ENCODE measurements at places on chromosomes 7 and 10.

DNA sequence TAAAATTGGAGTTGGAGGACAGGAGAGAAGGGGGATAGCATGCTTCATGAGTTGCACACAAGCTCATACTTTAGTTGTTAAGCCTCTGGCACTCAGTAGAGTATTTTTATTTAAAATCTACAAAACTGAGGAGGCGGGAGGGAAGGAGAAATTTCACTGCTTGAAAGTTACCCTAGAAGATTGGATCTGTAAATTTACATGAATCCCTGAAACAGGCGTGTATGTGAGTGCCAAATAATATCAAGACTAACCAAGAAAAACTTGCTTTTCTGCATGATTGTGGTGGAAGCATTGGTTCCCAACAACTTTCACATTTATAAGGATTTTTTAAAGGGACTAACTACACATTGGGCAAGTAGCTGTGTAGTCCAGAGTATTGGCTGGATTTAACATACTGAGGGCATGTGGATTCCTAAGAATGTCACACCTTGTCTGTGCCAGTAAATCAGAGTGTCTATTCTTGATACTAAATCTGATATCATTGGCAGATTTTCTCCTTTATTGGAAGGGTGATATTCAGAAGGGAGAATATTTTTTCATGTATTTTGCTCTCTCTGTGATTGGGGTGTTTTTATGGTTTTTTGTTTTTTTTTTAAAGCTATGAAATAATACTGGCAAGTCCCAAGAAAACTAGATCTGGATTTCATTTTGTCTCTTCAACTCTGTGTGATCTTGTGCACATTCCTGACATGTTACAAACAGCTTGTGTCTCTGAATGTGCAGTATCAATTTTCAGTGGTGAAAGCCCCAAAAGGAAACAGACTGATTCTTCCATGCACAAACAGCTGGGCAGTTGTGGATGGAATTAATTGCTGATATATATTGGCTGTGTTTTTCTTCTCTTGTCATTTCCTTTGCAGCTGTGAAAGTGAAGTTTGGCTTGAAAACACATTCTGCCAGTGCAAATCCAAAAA, 67.2 kb downstream of the ADD3 start:
- DNase-seq: no peak

DNA sequence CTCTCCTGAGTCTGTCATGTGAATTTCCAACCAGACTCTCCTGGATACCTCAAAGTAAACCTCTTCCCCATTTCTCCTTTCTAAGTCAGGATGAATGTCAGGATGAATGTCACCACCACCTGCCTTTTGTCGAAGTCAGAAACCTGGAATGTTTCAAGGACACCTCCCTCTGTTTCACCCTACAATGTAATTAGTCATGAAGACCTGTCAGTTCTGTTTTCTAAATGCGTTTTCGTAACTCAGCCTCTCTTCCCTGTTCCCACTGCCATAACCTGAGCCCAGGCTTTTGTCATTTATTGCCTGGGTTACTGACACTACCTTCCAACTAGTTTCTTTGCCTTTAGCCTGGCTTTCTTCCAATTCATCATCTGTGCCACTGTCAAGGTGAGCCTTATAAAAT, 5.5 kb upstream of the STN1 start:
- no peak for DNase-seq

- DNase-seq: no peak
These were observed 88.2 kb upstream of the SEMA3C start for GRCh38 chr7:81007051-81007450.

GRCh38 chr7:49771427-49772176, 1.8 kb upstream of the VWC2 start:
- DNase-seq: no peak

DNA sequence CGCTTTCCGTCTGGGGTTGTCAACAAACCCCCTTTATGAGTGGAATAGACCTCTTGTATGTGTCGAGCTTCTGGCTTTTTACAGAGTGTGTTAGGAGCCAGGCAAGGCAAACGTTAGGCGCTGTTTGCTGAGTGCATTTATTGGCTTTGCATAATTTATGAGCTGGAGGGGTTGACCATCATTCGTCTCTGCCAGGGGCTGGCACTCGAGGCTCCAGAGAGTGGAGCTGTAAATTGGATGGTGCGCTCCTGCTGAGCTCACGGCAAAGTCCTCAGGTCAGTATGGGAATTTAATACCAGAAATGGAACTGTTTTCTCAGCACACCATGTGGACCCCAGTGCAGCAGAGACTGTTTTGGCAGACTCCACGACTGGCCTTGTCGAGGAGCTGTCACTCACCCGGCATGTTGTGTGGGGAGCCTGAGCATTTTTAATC, 699.4 kb upstream of the GALNT17 start:
- no peak for DNase-seq

DNA sequence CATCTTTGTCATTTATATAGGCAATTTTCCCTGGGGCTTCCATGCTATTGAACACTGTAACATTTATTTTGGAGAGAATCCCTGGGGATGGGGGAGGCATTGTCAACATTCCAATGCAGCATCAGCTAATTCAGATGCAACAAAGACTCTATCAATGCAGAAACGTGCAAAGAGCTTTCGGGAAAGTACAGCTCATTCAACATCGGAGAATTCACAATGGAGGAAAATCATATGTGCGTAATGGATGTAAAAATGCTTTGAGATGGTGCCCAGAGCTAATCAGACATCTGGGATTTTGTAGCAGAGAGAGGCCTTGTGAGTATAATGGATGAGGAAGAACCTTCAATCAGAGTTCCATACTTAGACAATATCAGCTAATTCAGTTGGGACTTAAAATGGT, 28.3 kb upstream of the FIS1 start:
- DNase-seq: no peak

GRCh38 chr7:32536016-32536415, 40.7 kb downstream of the AVL9 start:
- DNase-seq: no peak

DNA sequence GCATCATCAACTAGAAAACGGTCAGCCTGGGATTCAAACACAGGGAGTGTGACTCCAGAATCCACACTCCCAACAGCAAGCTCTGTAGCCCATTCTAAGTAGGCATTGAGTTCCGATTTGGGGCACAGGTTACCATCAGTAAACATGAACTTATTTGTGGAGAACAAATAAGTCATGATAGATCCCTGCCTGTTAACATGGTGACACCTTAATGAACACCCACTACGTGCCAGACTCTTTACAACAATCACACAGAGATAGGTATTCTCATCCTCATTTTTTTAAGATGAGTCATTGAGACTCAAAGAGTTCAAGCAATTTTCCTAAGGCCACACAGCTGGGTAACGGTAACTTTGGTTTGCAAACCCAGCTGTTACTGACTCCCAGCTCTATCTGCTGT, 91.5 kb downstream of the LYZL2 start:
- no peak for DNase-seq

DNA sequence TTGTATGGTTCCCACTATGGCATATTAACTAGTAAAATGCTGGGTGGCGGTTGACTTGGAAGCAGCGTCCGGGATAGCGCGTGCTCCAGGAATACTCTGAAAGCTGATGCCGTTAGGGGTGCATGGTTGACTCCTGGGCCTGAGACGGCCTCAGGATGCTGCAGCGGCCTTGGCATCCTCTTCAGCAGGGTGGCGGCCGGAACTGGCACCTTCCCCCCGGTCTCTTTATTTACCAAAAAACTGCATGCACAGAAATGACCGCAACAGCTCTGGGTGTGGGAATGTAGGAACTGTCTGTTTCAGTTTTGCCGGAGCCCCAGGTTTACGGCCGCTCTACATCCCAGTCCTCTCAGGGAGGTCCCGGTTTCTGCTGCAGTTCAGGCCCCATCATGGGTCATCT, 28.8 kb downstream of the PFKP start:
- no peak for DNase-seq

- no peak for DNase-seq
These were observed 46.4 kb downstream of the COL1A2 start for GRCh38 chr7:94441138-94441537.

- DNase-seq: no peak
These were observed 182.6 kb upstream of the CXCL12 start for GRCh38 chr10:44567471-44567870.

DNA sequence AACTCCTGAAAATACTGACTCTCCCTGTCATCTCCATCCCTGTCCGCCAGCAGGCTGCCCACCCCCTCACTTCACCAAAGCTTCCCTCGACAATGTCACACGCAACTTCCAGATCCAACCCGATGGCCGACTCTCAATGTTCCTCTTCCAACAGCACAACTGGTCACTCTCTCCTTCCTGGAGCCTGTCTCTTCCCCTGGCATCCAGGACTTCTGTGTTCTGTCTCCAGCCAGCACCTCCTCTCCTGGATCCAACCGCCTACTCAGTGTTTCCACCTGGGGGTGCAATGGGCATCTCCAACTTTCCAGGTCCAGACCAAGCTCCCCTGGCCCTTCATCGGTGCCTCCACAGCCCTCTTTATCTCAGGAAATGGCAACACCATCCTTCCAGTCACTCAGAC, 8.6 kb downstream of the CPA5 start:
- no peak for DNase-seq

DNA sequence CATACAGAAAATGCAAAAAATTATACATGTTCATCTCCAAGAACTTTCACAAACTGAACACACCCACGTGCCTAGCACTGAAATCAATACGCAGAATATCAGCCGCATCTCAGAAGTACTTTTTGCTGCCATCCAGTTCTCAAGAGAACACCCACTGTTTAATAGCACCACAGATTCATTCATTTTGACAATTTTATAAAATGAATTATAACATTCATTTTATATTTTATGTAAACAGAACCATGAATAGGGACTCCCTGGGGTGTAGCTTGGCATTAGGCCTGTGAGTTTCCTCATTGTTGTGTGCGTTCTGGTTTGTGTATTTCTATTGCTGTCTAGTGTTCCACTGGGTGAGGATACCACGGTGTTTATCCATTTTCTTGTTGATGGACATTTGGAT, 77.3 kb upstream of the PIP4K2A start:
- DNase-seq: no peak

GRCh38 chr7:29337546-29338116, 143.1 kb downstream of the CHN2 start:
- DNase-seq: no peak

DNA sequence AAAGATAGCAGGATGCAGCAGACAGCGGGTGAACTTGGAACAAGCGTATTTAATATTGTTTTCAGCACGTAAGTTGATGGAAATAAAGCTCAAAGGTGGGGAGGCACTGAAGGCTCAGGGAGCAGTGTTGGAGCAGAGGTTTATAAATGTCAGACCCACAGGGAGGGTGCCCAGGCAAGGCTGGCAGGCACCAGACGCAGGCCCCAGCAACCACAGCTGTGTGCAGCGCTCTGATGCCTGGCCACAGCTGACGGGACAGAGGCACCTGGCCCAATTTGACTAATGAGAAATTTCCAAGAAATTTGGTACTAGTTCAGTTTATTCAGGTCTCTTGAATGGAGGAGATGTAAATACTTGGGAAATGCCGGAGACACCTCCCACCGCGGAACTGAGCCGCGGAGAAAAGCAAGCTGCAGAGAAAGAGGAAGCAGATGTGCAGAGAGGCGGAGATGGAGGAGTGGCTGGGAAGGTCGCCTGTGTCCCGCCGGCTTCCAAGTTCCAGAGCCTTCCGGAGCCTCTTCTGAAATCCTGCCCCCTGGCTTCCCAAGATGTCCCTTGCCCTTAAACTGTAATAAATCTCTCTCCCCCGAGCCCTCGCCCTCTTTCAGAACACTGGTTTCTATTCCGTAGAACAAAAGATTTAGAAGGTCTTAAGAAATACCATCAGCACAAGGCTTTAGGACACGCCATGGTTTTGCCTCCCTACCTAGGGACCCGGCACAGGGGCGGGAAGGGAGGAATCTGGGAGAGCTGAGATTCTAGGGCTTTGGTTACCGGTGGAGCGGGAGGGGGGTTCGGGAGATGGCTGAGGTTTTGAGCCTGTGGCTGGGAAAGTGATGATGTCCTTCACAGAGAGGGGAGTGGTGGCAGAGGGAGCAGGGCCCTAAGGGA, 38.4 kb upstream of the PLXNA4 start:
- DNase-seq: peak; percentile 15

- DNase-seq: no peak
These were observed 2.1 kb downstream of the RET start for GRCh38 chr10:43078986-43079273.

DNA sequence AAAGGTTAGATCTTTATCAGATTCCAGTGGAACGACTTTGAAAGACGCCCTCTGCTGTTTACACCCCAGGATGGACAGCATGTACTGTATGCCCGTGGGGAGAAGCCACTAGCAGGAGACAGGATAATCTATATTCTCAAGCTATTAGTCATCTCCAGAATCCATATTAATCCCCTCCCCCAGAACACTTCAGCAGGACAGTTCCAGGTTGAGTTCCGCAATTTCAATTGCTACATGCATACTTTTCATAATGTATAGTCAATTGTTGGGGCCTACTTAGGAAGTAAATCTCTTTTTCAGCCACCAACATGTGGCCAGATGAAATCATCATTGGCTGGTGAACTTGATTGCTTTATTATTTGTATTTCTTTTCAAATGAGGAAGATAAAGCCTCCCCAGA, 313.1 kb upstream of the SMIM30 start:
- no peak for DNase-seq

- DNase-seq: peak; percentile 80
These were observed 91.7 kb downstream of the WDR11 start for GRCh38 chr10:120942806-120943413.

DNA sequence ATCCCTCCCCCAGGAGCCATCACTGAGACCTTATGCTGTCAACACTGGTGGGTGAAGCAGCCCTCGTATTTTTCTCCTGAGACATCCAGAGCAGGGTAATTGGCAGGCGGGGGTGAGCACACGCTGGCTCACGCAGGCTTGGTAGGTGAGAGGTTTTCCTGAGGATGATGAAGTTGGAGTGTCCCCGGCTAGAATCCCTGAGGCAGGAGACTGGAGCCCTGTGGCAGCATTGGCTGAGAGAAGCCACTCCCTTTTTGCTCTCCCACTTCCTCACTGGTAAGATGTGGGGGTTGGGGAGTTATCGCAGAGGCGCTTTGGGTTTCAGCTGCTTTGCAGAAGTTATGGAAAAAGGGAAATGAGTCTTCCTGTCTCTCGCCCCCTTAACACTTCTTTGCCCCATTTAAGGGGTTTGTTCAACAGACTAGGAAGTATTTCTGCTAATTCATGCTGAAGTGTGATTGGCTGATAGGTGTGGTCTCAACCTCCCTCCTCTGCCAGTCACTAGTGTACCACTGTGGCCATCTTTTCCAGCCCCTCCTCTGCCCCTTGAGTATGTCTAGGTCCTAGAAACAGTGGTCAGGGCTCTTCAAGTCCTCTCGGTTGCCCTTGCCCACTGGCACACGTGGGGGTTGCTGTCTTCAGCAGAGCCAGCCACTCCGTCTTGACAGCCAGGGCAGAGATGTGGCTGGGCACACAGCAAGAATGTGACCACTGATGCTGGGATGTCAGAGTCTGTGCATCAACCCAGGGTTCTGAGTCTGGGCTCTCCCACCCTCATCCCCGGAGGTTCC, 5.7 kb downstream of the ARPC1B start:
- DNase-seq: peak; percentile 46

GRCh38 chr10:117936141-117936540, 110.6 kb downstream of the RAB11FIP2 start:
- DNase-seq: no peak

GRCh38 chr7:158973440-158973839, 117.1 kb downstream of the DYNC2I1 start:
- no peak for DNase-seq

- DNase-seq: no peak
These were observed 67.0 kb upstream of the ATRNL1 start for GRCh38 chr10:115026056-115026745.

Measured in mucosa of gallbladder (tissue), 1 donor.